Jurkat, Clone E6-1 (cell line): ENCODE measurements at places on chromosomes 13 and 19.

- DNase-seq, result no peak
Observed at GRCh38 chr13:73220966-73221720, 162.3 kb downstream of the KLF5 start.

DNA sequence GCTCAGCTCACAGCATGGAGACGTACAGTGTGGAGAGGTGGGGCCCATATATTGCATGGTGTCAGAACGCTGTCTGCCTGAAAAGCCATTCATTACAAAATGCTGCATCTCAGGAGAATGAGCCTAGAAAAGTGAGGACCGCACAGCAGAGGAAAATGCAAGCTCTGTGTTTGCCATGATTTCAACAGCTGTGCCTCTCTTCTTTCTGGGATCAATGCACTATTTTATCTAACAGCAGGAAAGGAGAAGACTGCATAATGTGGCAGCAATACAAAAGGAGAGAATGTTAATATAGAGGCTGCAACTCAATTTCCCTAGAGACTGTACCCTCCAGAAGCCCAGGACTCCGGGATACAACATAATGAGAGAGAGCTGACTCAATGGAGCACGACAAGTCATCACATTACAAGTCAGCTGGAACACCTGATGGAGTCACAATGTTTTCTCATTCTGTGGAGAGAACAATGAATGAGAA is 368.0 kb downstream of the FGF14 start:
- no peak for DNase-seq

DNA sequence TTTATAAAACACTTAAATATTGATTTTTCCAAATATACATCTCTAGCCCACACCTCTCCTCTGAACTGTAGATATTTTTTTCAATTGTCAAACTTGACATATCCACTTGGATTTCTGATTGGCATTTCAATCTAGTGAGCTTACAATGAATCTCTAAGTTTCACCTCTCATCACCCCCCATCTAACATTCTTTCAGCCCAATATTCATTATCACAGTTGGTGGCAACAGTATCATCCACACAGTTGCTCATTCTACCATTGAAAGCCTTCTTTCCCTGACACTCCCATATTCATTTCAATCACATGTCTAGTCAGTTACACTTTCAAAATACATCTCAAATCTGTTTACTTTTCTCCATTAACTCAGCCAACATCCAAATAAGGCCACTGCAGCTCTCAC is 385.2 kb downstream of the PCDH20 start:
- no peak for DNase-seq

DNA sequence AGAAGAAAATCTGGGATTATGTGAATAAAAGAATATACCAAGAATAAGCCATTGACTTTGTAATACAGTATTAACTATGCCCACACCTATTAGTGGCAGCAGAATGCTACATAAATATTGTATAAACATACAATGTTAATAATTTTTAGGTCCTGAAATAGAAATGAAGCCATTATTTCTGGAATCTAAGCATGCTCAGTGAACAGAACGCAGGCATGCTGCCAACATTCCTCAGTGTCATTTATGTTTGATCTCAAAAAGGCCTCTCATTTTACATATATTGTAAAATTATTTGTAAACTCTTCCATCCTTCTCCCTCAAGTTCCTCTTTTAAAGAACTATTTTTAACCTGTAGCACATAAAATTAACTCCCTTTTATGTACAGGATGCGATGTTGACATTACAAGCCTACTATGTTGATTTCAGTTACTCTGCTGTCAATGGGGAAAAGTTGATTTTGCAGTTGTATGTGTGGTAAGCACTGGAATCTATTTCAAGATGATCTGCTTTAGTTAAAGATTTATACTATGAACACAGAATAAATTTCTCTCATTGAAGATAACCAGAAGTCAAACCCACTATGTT is 118.8 kb downstream of the VWA8 start:
- no peak for DNase-seq

DNA sequence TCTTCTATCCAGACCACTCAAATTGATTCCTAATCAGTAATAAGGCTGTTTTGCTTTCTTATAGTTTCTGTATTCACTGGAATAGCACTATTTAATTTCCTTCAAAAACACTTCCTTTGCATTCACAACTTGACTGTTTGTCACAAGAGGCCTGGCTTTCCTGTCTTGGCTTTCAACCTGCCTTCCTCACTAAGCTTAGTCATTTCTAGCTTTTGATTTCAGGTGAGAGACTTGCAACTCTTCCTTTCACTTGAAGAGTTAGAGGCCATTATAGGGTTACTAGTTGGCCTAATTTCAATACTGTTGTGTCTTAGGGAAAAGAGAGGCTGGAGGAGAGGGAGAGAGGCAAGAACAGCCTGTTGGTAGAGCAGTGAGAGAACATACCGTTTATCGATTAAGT is 47.0 kb downstream of the SACS start:
- no peak for DNase-seq

- DNase-seq, result no peak
Observed at GRCh38 chr19:3409346-3410064, 43.1 kb downstream of the NFIC start.

- DNase-seq, result no peak
Observed at GRCh38 chr19:815775-816499, 5.8 kb downstream of the PLPPR3 start.
